ENCODE measurements at places on chromosomes 6 and 20.

DNA sequence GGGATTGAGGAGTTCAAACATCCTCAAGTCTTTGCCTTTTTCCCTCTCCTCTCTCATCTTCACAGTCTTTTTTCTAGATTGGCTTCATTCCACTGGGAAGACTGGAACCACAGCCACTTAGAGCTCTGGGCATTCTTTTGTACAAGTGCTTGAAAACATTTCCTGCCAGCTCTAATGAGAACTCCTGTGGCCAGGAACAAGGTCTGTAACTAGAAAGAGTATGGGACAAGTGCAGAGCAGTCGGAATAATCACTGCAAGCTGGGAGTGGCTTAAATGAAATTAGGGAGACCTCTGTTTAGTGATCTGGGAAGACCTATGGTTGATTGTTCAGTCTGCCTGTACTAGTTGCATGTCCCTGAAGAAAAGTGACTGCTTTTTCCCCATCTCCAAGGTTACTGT is 41.0 kb upstream of the SMIM8 start:
- no peaks in the 10 kb centered on the region for H3K36me3 ChIP-seq
- no peak overlapping the region for H3K4me3 ChIP-seq
- H3K27ac ChIP-seq: no peak overlapping the region
- H3K27me3 ChIP-seq: peaks cover 14% of the 10 kb centered on the region

GRCh38 chr6:91718198-91718597 is 1131.3 kb upstream of the MAP3K7 start:
- H3K27me3 ChIP-seq: no peaks in the 10 kb centered on the region
- H3K4me3 ChIP-seq: no peak overlapping the region
- DNase-seq: no peak
- no peaks in the 10 kb centered on the region for H3K4me1 ChIP-seq

DNA sequence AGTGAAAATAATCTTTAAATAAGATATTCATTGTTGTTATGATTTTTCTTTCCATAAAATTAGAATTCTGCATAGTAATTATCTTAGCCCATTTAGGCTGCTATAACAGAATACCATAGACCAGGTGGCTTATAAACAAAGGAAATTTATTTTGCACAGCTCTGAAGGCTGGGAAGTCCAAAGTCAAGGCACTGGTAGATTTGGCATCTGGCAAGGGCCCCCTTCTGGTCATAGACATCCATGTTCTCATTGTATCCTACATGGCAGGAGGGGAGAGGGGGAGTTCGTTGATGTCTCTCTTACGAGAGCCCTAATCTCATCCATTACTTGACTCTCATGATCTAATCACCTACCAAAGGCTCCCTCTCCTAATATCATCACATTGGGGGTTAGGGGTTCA is 175.0 kb upstream of the CCN2 start:
- H3K27ac ChIP-seq: no peak overlapping the region
- peaks cover 3% of the 10 kb centered on the region for H3K27me3 ChIP-seq
- H3K4me3 ChIP-seq: no peak overlapping the region
- no peaks in the 10 kb centered on the region for H3K4me1 ChIP-seq

- peaks cover 63% of the 10 kb centered on the region for H3K36me3 ChIP-seq
- DNase-seq: no peak
- peak overlapping the region; percentile 99 for H3K4me3 ChIP-seq
- H3K27ac ChIP-seq: peak overlapping the region; percentile 64
Observed at GRCh38 chr6:2900221-2900807, 2.8 kb downstream of the SERPINB9 start.

GRCh38 chr6:158766621-158767455 is 52.3 kb downstream of the EZR start:
- H3K27me3 ChIP-seq: no peaks in the 10 kb centered on the region
- no peak overlapping the region for H3K4me3 ChIP-seq
- DNase-seq: no peak
- no peak overlapping the region for H3K27ac ChIP-seq

GRCh38 chr6:107704347-107705013 is 119.6 kb downstream of the SCML4 start:
- DNase-seq: peak; percentile 46
- no peak overlapping the region for H3K27ac ChIP-seq
- H3K4me3 ChIP-seq: no peak overlapping the region
- peaks cover 39% of the 10 kb centered on the region for H3K36me3 ChIP-seq

GRCh38 chr6:169831450-169832246 is 80.2 kb downstream of the ERMARD start:
- no peaks in the 10 kb centered on the region for H3K4me1 ChIP-seq
- peak; percentile 67 for DNase-seq
- peaks cover 31% of the 10 kb centered on the region for H3K27me3 ChIP-seq
- H3K36me3 ChIP-seq: no peaks in the 10 kb centered on the region

- no peaks in the 10 kb centered on the region for H3K36me3 ChIP-seq
- H3K27me3 ChIP-seq: peaks cover 3% of the 10 kb centered on the region
- no peak overlapping the region for H3K4me3 ChIP-seq
- H3K27ac ChIP-seq: no peak overlapping the region
- DNase-seq: no peak
- H3K4me1 ChIP-seq: no peaks in the 10 kb centered on the region
Observed at GRCh38 chr6:139776041-139776440, 401.6 kb upstream of the CITED2 start.

DNA sequence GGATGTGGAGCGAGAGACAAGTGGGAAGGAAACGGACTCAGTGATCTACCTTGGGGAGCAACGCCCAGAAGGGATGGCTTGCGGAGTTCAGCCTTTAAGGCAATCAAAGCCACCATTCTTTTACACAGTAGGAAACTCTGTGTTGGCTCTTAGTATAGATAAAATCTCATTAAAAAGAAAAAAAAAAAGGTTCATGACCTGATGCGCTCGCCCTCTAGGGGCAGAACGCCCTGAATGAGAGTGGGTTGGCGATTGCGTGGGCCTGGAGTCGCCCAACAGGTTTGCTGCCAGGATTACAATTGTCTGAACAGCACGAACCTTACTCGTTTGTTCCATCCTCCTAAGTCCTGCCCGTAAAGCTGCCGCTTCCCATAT is 1.2 kb downstream of the TPD52L1 start:
- peak overlapping the region; percentile 55 for H3K4me3 ChIP-seq
- DNase-seq: peak; percentile 14
- no peak overlapping the region for H3K27ac ChIP-seq
- H3K4me1 ChIP-seq: peaks cover 9% of the 10 kb centered on the region
- H3K27me3 ChIP-seq: peaks cover 40% of the 10 kb centered on the region

GRCh38 chr6:40276141-40276540 is 311.0 kb downstream of the LRFN2 start:
- no peak overlapping the region for H3K27ac ChIP-seq
- no peak for DNase-seq
- H3K4me3 ChIP-seq: no peak overlapping the region

DNA sequence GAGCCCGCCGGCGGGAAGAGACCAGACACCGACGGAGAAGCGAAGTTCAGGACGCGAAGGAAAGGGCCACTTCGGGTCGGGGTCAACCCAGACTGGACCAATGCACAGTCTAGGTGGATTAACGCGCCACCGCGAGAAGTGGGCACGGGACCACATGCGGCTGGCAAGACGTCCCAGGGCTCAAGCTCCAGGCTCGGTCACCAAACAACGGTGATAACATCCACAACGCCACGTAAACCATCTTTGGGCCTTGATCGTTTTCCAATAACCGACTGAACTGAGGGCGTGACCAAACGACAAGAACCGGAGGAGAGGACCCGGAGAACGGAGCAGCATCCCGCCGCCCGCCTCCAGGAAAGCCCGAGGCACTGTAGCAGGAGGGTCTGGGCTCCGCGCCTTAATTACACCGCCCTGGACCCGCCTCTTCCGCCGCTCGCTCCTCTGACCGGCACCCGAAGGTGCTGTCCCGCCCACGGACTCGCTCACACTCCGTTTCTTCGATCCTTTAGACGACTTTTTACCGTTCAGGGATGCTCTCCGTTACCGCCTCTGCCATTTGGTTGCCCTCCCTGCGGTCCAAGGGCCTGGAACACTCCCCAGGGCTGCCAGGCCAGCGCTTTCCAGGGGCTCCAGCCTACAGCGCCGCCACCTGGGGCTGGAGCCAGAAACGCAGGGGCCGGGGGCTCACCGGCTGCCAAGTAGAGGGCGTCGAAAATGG is 44.1 kb downstream of the DPPA5 start:
- peaks cover 42% of the 10 kb centered on the region for H3K4me1 ChIP-seq
- peak overlapping the region; percentile 90 for H3K4me3 ChIP-seq
- H3K27ac ChIP-seq: peak overlapping the region; percentile 90

DNA sequence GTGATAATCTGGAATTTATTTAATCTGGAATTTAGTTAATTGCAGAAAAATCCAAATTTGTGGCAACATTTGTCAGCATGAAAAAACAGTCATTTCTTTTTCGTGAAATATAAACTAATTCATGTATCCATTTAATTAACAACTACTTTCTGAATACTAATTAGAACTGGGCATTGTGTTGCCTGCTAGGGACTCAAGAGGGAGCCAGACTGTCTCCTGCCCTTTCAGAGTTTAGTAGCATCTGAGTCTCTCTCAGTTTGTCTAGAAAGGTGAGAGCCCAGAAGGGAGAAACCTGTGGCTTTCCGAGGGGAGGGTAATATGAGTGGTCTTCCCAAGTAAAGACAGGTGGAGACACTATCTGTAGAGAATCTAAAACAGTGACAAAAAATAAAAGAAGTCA is 210.9 kb upstream of the HDDC2 start:
- H3K4me1 ChIP-seq: no peaks in the 10 kb centered on the region
- H3K4me3 ChIP-seq: no peak overlapping the region
- H3K27me3 ChIP-seq: peaks cover 10% of the 10 kb centered on the region

DNA sequence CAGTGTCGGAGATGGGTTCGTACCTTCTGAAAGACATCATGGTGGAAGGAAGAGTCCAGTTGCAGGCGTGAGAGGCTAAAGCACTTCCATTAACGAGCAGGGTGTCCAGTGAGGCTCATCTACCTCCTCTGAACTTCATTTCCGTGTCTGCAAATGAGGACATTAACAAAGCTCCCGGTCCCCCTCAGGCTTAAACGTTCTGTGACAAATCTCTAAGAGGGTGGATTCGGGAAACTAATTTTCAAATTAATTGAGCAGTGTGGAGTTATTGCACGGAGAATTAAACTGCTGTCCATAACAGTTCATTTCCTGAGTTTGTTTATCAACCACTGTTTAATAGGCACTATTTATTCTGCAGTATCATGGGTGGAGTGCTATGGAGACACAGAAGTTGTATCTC is 68.2 kb downstream of the TRMT6 start:
- H3K4me3 ChIP-seq: no peak overlapping the region
- no peak overlapping the region for H3K27ac ChIP-seq
- peaks cover 2% of the 10 kb centered on the region for H3K27me3 ChIP-seq

DNA sequence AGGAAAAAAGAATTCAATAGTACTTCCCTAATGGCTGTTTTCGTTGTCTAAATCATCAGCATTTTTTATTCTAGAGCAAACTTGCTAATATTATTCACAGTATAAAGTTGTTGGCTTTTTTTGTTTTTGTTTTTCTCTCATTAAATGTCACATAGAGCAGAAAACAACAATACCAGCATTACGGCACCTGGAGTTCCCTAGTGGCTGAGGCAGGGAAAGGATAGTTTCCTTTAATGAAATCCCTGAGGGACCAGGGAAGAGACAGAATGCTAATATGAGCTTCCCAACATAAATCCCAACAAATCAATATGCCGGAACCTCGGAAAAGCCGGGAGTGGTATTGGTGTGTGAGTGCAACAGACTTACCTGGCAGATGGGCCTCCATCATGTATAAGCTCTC is 235.2 kb upstream of the ASCC3 start:
- H3K4me3 ChIP-seq: no peak overlapping the region
- H3K27ac ChIP-seq: no peak overlapping the region
- H3K36me3 ChIP-seq: no peaks in the 10 kb centered on the region
- no peaks in the 10 kb centered on the region for H3K27me3 ChIP-seq

GRCh38 chr20:63702751-63703470 is 4.9 kb downstream of the ARFRP1 start:
- no peak overlapping the region for H3K4me3 ChIP-seq
- H3K27ac ChIP-seq: no peak overlapping the region
- DNase-seq: no peak
- no peaks in the 10 kb centered on the region for H3K27me3 ChIP-seq
- peaks cover 19% of the 10 kb centered on the region for H3K4me1 ChIP-seq
- peaks cover 23% of the 10 kb centered on the region for H3K36me3 ChIP-seq

DNA sequence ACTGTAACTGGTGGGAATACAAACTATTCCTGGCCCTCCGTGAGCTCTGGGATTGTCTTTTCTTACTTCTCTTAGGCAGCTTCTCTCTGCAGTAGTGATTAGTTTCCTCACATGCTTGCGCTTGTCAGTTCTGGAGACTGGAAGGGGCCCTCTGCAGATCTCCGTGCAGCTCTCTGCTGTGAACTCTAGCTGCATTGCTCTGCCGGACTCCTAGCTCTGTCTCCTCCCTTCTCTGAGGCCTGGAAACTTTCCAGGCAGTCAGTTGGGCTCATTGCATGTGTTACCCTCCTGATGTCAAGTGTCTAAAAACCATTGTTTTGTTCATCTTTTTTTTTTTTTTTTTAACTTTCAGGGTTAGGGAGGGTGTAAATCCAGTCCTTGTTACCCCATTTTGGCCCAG is 102.3 kb downstream of the CTNNBL1 start:
- no peaks in the 10 kb centered on the region for H3K27me3 ChIP-seq
- DNase-seq: no peak

DNA sequence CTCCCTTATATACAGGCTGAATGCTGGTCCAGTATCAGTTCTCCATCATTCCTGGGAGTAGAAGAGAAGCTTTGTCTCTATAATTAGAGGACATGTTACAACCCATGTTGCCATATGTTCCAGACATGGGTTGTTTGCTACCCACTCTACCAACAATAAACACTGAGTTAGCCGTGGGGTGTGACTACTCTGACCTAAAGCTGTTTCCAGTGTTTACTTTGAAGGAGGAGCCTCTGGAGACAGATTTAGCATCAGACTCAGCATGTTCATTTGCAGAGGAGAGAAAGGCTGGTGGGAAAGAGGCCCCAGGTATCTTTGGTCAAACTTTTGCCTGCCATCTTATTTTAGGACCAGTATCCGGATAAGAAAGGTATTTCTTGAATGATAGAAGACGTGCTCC is 157.9 kb upstream of the SNX9 start:
- H3K27ac ChIP-seq: no peak overlapping the region
- H3K27me3 ChIP-seq: peaks cover 2% of the 10 kb centered on the region
- peaks cover 14% of the 10 kb centered on the region for H3K4me1 ChIP-seq

DNA sequence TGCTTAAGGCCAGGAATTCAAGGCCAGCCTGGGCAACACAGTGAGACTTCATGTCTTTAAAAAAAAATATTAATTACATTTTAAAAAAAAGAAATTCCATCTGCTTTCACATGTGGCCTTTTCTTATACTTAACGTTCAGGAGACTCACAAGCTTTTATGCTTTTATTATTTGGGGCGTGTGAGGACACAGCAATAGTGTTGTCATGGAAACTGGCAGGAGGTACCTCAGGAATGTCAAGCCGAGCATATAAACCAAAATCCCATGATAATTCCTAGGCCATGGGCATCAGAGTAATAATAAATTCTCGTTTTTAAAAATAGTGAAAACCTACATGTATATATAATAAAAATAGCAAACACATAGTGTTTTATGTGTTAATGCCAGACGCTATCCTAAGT is 89.8 kb downstream of the IYD start:
- no peaks in the 10 kb centered on the region for H3K36me3 ChIP-seq
- DNase-seq: no peak
- H3K27me3 ChIP-seq: no peaks in the 10 kb centered on the region
- no peak overlapping the region for H3K27ac ChIP-seq
- H3K4me3 ChIP-seq: no peak overlapping the region

DNA sequence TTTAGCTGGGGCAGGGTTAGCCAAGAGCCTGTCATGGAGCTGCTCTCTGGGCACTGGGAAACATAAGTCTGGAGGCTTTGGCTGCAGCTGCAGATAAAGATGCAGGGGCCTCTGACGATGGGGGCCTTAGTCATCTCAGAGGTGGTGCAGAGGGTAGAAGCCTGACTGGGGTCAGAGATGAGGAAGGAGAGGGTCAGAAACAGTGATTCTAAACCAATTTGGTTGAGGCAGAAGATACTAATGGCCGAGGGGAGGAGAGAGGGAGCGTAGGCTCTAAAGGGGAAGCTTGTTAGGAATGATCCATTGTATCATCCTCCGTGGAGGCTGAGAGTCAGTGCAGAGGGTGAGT is 33.8 kb downstream of the PLEKHG1 start:
- no peak for DNase-seq
- H3K4me3 ChIP-seq: no peak overlapping the region
- H3K27ac ChIP-seq: no peak overlapping the region
